ENCODE measurements at places on chromosomes 2 and 18.

DNA sequence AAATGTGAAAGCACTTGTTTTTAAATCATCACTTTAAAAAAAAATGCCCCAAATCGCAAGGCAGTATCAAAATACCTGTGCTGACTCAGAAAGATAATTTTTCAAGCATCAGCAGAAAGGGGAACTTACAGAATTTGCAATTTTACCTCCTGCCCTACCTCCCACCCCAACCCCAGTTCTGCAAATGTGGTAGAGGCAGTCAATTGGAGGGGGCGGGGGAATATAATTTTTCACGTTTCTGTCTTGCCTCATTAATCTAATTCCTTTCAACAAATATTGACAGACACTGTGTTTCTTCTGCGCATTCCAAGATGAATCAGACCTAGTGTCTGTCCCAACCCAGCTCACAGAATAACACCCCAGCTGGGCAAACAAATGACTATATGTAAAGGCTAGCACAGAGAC is 76.8 kb downstream of the ALPK2 start:
- no peak for DNase-seq

GRCh38 chr2:45731141-45731540 is 79.7 kb downstream of the PRKCE start:
- DNase-seq = no peak

GRCh38 chr2:30756971-30757370 is 50.3 kb downstream of the CAPN13 start:
- no peak for DNase-seq

GRCh38 chr2:41859615-41860514 is 188.0 kb upstream of the PKDCC start:
- no peak for DNase-seq

DNA sequence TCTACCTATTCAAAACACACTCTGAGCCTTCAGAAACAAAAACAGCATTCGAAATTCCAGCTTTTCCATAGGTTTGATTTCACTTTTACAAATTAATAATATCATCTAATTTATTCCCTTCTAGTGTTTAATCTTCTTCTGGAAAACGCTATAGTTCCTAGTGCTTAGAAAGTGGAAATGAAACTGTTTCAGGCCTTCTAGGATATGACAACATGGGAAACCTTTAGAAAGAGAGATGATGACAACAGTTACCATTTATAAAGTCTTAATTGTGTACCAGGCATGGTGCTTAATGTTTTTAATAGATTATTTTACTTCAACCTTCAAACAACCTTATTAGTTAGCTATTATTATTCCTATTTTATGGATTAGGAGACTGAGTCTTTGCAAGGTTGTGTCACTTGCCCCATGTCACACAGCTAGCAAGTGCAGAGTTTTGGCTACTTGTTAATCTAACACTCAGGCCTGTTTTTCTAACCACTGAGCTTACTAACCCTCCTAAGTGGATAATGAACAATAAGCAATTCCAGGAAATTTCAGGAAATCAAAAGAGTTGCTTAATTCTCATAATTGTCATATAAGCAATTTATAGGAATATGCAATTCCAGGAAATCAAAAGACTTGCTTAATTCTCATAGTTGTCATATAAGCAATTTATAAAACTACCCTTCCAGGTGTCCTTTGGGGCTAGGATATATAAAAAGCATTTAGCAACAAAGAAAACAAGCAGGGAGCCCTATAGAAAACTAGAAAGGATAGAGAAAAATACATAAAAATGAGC is 206.0 kb downstream of the ZNF521 start:
- no peak for DNase-seq

DNA sequence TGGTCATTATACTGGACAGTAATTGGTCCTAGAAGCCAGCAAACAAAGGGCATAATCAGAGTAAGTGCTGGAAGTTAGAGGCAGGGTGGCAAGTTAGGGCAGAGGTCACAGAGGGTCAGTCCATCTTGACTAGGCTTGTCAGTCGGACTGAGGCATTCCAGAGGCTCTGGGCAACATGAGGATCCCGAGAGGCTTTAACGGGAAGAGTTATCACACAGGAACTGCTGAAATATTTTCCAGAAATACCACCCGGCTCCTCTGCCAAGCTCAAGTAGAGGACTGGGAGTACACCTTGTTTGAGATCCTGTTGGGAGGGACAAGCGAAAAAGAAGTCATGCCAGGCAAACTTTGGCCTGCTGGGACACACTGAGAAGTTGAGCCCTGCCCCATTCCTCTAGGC is 13.7 kb downstream of the C2orf81 start:
- no peak for DNase-seq

- no peak for DNase-seq
These were observed 447 bp downstream of the TRAF3IP1 start for GRCh38 chr2:238320648-238321281.

- no peak for DNase-seq
These were observed 90.1 kb upstream of the KLF7 start for GRCh38 chr2:207255565-207256470.

DNA sequence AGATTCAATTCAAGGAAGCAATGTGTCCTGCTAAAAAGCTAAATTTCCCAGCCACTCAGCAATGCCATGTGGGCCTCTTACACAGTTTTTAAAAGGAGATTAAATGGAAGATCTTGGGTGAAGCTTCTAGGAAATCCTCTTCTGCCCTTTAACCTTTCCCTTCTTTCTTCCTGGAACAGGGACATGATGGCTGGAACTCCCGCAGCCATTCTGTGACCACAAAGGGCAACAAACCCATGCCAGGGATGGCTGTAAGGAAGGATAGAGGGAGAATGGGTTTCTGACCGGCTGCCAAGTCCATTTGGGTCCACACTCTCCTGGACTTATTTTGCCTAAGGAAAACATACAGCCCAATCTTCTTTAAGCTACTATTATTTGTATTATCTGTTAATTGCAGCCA is 52.6 kb upstream of the ASAP2 start:
- DNase-seq = no peak

DNA sequence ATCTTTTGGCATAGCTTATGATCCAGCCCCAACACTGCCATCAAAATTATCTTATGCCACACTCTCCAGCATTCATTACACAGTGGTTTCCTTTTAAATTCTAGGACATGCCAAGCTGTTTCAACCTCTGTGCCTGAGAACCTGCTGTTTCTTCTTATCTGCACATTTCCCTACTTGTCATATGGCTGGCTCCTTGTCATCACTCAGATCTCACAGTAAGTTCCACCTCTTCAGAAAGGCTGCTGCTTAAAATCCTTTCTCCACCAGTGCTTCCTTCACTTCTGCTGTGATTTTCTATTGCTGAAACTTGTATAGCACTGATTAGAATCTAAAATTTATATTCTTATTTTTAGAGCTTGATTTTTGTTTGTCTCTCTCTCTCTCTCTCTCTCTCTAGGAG is 43.4 kb downstream of the MC4R start:
- DNase-seq = no peak

GRCh38 chr2:118250463-118250862 is 162.2 kb downstream of the INSIG2 start:
- no peak for DNase-seq

DNA sequence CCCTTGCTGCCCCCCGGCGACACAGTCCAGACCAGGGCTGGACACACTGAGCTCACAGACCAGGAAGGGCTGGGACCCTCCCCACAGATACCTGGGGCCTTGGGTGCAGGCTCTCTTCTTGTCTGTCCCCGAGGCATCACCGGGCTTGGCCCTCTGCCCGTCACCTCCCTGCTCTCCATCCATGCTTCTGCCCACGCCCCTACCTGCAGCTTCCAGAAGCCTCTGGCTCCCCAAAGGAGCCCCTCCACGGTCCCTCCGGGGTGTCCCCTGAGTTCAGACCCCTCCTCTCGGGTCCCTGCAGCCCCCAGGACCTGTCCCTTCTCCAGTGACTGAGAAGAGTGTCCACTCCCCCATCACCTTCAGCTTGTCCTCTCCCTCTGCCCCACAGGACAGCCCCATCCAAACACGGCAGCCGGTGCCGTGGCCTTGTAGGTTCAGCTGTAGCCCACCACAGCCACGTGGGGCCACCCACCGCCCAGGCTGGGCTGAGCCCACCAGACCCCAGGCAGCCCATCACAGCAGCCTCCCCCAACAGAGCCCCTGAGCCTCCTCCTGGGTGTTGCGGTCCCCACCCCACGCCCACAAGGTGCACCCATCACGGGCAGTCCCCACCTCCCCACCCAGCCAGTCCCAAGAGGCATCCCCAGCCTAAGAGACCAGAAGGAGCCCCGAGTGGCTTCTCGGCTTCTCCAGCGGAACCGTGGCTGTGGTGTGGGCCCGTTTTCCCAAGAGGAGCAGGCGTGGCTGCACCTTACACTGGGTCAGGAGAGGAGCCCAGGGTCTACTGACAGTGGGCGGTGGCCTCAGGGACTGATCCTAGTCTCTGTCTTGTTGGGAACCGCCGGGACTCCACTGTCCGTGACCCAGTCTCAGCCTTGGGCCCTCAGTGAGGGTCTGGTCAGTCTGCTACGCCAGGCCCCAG is 53.1 kb downstream of the RAMP1 start:
- no peak for DNase-seq

DNA sequence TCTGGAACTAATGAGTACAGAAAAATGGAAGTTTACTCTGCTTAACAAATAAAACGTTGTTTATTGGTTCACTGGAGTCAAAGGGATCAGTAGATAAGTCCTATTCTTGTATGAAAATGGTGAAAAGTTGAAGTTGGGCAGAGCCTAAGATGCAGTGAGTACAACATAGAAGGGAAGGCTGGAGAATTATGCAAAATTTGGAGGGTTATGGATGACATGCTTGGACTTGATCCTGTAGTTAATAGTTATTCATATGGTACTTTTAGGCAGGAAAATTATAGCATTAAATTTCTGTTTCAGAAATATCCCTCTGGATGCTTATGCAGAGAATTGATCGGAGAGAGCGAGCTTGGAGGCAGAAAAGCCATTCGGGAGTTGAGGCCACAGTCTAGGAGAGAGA is 167.6 kb downstream of the KCNS3 start:
- no peak for DNase-seq

DNA sequence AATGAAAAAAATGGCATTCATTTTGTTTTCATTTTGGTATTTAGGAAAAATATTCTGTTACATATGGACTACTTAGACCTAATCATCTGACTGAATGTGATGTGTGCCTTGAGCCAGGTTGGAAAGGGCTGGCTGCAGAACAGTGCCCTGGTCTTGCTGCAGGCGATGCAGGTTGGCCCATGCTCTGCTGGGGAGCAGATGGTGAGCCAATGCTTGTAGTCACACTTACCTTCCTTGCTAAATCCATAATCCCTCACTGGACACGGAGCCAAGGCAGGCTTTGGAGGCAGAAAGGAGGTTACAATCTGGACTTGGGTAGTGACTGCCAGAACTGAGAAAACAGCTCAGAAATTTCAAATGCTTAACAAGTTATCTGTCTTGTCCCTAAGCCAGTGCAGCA is 228.7 kb downstream of the ARHGAP15 start:
- DNase-seq = no peak

- no peak for DNase-seq
These were observed 378.9 kb downstream of the GRB14 start for GRCh38 chr2:164242409-164242808.

DNA sequence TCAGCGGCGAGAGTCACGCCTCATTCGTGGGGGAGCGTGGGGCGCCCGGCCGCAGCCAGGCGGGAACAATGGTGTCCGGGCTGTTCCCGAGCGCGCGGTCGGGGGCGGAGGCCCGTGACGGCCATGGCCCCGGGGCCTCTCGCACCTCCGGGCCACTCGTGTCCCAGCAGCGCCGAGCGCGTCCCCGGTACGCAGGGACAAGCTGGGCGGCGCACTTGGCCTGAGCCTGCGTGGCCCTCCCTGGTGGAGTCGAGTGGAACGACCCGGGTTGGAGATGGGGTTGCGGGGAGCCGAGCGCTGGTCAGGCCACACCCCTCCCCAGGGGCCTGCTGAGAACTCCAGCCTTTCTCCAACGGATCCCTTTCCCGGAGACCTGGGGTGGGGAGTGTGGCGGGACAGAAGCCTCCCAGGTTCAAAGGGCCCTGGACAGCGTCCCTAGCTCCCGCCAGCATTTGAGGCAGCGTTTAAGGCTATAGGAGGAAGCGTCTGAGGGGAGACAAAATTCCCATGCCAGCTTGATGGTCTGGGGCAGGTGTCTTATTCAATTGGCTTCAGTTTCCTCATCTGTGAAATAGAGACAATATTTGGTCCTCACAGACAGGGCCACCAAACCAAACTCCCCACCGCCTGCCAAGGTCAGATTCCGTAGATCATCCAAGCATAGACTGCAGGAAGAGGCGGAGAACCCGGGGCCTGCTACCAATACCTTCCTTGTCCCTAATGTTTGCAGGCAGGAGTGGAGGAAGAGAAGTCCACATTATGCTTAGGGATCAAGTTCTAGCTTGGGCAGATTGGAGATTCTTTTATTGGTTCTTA is 553 bp downstream of the CNDP2 start:
- DNase-seq = no peak

GRCh38 chr2:25409468-25409867 is 67.7 kb upstream of the DNMT3A start:
- no peak for DNase-seq

- DNase-seq = no peak
These were observed 68.7 kb downstream of the NPAS2 start for GRCh38 chr2:100888601-100889000.

DNA sequence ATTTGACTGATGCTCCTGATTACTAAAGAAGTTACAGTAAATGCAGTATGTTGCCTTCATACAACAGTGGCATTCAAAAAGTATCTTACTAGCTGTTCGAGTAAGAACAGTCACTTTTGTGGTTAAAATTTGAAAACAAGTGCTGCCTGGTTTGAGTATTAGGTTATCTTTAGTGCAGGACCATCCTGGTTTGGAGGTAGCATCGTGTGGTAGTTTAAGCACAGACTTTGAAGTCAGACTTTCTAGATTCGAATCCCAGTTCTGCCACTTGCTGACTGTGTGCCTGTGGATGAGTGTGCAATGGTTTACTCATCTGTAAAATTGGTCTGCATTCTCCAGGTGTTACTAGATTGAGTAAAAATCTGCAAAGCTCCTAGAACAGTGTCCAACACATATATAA is 96.8 kb downstream of the SGPP2 start:
- DNase-seq = no peak

GRCh38 chr18:28080876-28081300 is 96.0 kb downstream of the CDH2 start:
- no peak for DNase-seq

DNA sequence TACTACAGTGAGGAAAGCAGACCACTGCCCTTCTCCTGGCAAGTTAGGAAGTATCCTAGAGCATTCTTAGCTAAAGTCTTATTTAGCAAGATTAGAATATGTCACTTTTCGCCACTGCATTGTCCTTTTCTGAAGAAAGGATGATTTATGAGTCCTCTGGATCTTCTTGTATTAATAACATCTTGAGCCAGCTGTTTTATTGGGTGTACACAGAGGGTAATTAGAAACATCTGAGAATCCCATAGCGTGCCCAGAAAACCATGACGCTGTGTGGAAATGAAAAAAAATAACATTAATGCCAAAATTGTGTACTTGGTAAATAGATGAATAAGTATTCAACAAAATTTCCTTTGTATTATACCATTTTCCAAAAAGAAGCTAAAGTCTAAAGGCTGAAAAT is 198.7 kb downstream of the LTBP1 start:
- DNase-seq = no peak
